ENCODE measurements at places on chromosomes 1 and 21.

GRCh38 chr1:226545836-226546596 is 2.5 kb upstream of the STUM start:
- no peak for DNase-seq

DNA sequence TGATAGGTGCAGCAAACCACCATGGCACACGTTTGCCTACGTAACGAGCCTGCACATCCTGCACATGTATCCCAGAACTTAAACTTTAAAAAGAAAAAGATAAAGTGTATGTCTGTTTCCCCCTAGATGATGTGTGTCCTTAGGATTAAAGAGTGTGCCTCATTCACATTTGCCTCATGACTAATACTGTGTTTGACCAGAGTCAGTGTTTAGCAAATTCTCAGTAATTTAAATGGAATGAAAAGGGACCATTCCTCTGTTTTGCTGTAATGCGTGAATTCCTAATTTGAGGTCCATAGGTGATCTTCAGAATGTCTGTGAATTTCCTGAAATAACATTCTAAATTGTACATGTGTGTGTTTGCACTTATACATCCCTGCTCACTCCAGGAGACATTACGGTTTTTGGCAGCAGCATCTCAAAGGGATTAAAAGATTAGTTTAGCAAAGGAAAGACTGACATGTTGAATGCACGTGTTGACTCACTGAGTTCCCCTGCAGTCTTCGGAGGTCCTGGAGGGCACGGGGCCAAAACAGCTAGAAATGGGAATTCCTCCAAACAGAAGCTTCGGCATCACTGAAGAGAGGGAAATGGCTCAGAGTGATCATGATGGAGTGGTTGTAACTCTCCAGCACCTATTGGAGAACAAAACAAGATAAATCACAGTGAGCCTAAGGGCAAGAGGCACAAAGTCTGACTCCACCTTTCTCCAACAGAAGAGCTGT is 19.1 kb upstream of the SLC35F3 start:
- no peak for DNase-seq

DNA sequence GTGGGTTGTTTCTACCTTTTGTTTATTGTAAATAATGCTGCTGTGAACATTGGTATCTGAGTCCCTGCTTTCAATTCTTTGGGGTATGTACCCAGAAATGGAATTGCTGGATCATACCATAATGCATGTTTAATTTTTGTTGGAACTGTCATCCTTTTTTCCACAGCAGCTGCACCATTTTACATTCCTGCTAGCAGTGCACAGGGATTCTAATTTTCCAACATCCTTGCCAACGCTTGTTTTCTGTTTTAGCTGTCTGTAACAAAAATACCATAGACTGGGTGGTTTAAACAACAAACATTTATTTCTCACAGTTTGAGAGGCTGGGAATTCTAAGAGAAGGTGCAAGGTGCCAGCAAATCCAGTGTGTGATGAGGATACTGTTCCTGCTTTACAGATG is 65.1 kb downstream of the RAVER2 start:
- no peak for DNase-seq

- no peak for DNase-seq
Measured at GRCh38 chr1:201354901-201355295, 22.6 kb downstream of the TNNT2 start.

GRCh38 chr1:39508857-39509305 is 17.4 kb downstream of the BMP8A start:
- DNase-seq, result no peak

GRCh38 chr1:159960721-159961381 is 6.8 kb upstream of the SLAMF9 start:
- DNase-seq, result no peak

DNA sequence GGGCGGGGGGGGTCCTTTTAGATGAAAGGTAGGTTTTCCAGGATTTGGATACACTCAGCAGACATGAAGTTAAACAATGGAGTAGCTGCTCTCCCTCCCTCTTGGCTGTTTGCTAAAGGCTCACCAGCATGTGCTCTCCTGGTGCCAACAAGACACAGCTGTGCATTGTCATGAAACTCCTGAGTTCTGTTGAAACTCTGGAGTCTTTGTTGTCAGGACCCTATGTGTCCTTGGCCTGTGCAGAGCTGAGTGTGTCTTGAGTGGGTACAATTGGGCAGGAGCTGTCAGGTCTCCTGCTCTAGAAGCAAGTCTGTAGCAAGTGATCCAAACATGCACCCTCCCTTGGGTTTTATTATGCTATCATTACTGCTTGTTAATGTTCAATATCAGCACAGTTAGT is 12.7 kb downstream of the TBX19 start:
- DNase-seq, result no peak

All from Karpas-422 (cell line).